Memory B cell (primary cell): ENCODE measurements at places on chromosomes 2 and 18.

- no peak for DNase-seq
These were observed 22.0 kb upstream of the DNMT3A start for GRCh38 chr2:25363733-25364132.

DNA sequence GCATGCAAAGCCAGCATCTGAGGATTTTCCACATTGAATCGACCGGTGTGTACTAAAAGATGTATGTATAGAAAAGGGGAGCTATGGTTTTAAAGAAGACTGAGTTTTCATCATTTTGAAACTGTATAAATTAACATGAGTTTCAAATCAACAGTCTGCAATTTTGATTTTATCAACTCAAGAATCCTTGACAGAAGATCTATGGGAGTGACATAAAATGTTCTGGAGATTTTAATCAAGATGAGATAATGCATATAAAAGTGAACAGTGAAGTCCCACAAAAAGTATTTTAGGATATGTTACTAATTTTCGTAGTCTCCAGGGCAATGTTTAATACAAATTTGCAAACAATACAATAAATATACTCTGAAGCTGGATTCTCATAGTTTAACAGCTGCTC is 24.0 kb upstream of the CERS6 start:
- DNase-seq, result no peak

DNA sequence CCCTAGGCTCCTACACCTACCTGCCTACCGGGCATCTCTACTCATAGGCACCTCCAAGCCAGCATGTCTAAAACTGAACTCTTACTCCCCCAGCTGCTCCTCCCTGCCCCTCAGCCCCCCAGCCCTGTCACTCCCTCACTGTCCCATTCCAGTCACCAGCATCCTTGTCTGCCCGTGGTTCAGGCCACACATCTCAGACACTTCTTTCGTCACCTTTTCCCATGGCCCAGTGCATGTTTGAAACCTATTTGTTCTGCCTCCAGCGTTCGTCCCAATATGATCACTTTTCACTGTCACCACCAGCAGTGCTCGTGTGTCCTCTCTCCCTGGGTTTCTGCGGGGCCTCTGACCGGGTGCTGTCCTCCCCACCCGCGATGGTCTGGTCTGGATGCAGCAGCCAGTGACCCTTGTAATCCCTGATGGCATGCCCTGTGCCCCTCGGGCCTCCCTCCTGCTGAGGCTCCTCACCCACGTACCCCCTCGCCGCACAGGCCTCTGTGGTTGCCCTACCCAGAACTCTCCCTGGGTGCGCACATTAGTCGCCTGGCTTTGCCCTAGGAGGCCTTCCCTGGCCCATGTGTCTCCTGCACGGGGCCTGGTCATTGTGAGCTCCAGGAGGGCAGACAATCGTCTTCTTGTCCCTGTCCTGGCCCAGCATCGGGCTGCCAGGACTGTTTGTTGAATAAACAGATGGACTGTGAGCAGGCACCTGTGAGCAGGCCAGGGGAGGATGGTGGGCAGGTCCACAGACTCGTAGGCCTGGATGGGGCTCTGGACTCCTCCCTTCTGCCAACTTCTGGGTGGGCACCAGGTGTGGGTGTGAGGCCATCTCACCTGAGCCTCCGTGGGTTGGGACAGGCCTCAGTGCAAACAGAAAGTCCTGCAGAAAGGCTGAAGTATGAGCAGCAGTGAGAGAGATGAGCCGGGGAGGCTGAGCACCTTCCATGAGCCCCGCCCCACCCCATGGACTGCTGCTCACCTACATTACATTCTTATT is 15.5 kb downstream of the LDLRAD4 start:
- no peak for DNase-seq

- no peak for DNase-seq
These were observed 398.5 kb upstream of the NRP2 start for GRCh38 chr2:205283736-205284270.

DNA sequence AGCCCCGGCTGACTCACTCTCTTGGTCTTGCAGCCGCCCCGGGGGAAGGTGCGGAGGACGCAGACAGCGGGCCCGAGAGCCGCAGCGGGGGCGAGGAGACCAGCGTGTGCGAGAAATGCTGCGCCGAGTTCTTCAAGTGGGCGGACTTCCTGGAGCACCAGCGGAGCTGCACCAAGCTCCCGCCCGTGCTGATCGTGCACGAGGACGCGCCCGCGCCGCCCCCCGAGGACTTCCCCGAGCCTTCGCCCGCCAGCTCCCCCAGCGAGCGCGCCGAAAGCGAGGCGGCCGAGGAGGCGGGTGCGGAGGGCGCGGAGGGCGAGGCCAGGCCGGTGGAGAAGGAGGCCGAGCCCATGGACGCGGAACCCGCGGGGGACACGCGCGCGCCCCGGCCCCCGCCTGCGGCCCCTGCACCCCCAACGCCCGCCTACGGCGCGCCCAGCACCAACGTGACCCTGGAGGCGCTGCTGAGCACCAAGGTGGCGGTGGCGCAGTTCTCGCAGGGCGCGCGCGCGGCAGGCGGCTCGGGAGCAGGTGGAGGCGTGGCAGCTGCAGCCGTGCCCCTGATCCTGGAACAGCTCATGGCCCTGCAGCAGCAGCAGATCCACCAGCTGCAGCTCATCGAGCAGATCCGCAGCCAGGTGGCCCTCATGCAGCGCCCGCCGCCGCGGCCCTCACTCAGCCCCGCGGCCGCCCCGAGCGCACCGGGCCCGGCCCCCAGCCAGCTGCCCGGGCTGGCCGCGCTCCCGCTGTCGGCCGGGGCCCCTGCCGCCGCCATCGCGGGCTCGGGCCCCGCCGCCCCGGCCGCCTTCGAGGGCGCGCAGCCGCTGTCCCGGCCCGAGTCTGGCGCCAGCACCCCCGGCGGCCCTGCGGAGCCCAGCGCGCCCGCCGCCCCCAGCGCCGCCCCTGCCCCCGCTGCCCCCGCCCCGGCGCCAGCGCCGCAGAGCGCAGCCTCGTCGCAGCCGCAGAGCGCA is 12.7 kb downstream of the SALL3 start:
- no peak for DNase-seq

DNA sequence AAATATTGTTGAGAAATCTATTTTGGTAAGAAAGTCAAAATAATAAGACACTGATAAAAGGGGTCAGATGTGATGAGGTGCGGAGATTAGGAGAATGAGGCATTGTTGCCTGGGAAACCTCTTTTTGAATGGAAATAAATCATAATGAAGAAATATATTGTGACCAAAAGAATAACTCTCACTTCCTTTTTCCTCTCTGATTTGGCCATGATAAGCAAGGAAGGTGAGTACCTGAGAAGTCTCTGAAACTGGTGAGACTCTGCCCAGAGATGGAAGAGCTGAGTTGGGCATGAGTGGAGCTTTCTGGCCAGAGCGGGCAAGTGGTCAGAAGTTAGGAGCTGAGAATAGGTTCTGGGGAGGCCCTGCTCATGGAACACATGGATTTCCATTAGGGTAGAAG is 11.8 kb downstream of the LAMA3 start:
- DNase-seq, result no peak
